Nucleus accumbens (tissue), 56 donors: ENCODE measurements at places on chromosomes 4 and X.
A peak's percentile ranks its signal among the peaks of the same experiment; 100 is the strongest.

DNA sequence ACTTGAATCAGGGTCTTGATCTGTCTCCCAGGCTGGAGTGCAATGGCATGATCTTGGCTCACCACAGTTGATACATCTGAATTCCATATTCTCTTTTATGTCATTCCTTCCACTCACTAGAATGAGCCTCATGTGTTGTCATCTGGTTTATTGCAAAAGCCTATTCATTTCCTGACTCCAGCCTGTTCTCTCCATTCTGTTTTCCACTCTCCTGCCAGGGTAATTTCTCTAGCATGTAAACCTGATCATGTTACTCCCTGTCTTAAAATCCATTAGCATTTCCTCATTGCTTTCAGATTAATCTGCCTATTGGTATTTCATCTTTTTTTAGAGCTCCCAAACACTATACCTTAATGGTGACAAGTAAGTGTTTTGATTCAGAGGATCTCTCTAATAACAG, 4.3 kb upstream of the DDX60L start:
- DNase-seq = no peak

DNA sequence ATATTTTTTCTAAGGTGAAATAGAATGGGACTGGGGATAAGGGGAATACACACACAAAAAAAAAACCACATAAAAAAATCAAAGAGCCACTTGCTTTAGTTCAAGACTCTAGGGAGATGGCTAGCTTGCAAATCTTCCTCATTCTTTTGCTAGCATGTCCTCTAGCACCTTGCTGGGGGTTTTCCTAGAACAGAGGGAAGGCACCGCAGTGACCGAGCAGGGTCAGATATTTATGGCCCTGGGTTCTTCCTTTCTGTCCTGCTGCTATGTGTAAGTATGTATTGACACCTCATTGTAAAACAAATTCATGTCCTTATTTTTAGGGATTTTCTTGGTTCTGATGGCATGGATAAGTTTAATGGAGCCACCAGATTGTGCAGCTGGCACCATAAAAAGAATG, 81.2 kb downstream of the SHISA3 start:
- DNase-seq = no peak

DNA sequence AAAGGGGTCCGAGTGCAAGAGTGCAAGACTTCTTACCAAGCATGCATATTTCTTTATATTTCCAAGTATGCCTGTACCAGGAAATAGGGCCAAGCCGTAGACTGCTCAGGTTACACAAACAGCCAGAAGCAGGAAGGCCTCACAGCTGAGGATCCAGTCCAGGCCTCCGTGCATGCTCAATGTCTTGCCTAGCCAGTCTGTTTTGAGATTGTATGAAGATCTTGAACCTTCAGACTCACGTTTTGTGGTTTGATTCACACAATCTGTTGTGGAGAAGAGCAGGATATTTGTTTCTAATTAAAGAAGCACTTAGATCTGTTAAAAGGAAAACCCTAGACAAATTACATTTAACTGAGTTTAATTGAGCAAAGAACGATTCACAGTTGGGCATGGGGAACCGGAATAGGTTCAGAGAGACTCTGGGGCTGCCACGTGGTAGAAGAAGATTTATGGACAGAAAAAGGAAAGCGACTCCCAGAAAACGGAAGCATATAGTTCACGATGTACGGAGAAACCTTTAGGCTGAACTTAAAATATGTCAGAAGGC, 1.2 kb downstream of the MGST2 start:
- no peak for DNase-seq

DNA sequence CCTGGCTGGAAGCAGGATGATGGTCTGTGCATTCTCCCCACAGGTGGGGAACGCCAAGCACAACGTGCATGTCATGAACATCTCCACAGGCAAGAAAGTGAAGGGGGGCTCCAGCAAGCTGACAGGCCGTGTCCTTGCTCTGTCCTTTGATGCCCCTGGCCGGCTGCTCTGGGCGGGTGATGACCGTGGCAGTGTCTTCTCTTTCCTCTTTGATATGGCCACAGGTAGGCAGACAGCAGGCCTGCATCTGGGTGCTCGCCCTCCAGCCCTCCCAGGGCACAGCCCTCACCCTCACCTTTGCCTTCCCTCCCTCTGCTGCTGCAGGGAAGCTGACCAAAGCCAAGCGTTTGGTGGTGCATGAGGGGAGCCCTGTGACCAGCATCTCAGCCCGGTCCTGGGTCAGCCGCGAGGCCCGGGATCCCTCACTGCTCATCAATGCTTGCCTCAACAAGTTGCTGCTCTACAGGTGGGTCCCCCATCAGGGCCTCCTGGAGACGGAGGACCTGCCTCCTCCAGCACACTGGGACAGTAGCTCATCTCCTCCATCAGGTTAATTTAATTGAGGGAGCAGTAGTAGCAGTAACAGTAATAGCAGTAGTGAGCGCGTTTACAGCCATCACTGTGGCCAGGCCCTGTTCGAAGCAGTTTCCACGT, 4.6 kb downstream of the WDR13 start:
- no peak for DNase-seq

- DNase-seq = no peak
These were observed 4.6 kb downstream of the P2RY4 start for GRCh38 chrX:70255452-70255851.

- no peak for DNase-seq
These were observed 1973.0 kb upstream of the AGA start for GRCh38 chr4:179415037-179415846.

DNA sequence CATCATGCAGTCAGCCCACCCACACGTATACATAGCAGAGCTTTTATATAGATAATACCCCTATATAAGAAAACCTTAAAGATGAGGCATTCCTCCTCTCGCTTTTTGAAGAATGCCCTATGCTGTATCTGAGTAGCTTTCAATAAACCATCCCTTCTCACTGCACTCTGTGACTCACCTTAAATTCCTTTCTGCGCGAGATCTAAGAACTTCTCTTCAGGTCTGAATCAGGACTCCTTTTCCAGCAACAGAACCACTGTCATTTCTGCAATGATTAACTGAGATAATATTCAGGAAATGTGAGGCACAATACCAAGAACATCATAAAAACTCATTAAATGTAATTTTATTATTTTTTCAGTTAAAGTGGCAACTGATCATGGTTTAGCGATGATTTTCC, 76.4 kb upstream of the DCLK2 start:
- DNase-seq = no peak

DNA sequence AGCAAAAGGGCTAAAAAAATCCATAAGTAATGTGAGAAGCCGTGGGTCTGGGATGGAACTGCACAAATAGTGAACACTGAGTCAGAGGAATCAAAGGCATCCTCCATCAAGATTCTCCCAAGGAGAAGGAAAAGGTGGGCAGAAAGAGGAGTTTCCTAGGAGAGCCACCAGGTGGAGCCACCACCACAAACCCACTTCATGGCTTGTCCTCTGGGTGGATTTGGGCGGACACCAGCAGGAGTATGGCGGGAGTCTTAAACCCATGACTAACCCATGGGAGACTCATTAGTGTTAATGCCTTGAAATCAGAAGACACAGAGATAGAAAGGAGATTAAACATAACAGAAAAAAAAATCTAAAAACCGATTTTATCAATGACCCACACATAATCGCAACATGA, 147.7 kb downstream of the SH3KBP1 start:
- DNase-seq = no peak

DNA sequence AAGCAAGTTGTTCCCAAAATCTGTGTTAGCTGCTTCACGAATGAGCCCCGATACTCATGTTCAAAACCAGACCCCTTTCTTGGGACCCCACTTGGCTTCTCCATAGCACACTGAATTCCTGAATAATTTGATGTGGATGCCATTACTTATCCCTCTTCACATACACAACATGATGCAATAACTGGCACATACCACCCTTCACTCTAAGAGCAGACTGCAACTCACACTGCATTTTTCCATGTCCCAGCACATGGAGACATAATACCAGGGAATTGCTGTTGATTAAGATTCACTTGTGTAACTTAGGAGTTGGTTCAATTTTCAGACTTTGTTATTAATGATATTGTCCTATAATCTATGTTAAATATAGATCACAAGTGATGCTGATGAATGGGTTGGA, 213.4 kb downstream of the MAML3 start:
- DNase-seq = no peak

- DNase-seq = peak; percentile 14
These were observed 738.3 kb upstream of the FRG1 start for GRCh38 chr4:189202182-189202868.

DNA sequence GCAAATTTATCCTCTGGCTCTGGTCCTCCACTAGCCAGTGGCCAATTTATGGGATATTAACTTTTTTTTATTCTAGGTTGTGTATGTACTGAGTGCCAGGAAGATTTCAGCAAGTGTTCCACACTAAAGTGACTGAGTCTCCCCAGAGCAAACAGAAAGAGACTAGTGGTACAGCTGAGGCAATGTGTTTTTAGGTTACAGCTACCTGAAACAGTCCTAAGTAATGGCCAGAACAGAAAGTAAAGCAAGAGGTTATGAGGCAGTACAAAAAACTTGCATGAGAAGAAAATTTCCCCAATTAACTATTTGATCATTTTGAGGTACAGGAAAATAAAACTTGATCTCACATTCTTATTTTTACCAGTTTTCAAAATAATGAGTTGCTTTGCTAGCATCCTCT, 31.2 kb downstream of the PRDM8 start:
- DNase-seq = no peak

DNA sequence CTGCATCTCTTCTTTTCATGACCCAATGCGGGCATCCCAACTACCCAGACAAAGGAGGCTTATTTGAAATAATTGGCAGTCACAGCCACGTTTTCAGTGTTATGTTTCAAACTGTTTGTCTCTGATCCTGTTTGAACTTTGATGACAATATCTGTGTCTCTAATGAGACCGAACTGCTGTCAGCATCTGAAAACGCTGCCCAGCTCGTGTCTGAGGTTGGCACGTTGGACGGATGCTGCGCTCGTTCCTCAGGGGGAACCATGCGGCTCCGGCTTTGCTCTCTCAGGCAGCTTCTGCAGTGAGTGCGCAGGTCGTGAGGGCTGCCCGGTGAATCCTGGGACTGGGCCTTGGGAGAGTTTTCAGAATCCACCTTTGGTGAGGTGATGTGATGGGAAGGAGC, 58.4 kb upstream of the SORBS2 start:
- DNase-seq = no peak

DNA sequence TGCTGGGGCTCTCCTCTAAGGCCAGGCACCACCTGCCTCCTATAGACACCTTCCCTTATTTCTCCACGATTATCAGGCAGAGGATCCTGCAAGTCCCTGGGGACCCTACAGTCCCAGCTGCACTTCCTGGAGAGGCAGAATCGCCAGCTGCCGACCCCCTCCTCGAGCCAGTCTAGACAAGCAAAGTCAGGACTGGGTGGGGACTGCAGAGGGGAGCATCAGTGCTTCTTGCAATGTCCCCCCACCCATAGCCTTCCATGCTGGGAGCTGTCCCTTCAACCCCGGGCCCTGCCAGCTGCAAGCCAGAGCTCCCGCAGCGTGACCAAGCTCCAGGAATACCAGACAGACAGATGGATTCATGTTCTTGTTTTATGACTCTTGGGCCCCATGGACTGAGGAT, 1.4 kb upstream of the CRMP1 start:
- no peak for DNase-seq

- no peak for DNase-seq
These were observed 196.8 kb upstream of the FSTL5 start for GRCh38 chr4:162360369-162361149.

GRCh38 chr4:145635630-145636029, 16.4 kb downstream of the MMAA start:
- no peak for DNase-seq

DNA sequence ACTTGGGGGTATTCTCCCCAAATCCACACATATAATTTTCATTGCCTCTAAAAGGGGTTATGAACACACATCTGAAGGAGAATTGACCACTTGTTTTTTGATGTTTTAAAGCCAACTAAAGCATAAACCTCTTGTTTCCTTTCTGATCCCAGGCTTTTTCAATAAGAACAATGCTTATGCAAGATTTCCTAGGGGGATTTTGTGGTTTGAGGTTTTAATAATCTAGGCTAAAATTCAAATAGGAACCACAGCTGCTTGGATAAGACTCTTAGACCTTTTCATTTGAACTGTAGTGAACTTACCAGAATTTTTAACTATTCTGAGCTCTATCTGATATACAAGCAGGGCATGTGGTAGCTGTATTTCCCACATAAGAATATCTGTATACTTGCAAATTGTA, 651.1 kb downstream of the ANKRD50 start:
- no peak for DNase-seq

- DNase-seq = no peak
These were observed 10.7 kb upstream of the FBXL5 start for GRCh38 chr4:15665753-15666365.

DNA sequence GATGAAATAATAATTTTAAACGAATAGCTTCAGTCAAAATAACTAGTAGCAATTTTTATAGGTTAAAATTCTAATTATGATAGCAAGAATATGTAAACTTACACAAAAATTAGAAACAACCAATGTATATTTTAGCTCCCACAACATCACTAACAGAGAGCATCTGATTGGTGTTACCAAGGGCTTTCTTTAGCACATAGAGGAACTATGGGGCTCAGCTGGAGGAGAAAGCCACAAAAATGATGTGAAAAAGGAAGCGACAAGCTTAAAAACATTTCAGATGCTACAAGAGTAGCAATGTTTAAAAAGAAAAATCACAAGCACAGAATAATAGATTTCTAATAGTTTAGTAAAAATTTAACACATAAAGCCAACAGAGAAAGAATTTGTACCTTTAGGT, 56.3 kb downstream of the ATP8A1 start:
- DNase-seq = no peak

GRCh38 chr4:145420595-145421214, 60.9 kb upstream of the SMAD1 start:
- DNase-seq = no peak

- DNase-seq = no peak
These were observed 963.1 kb downstream of the RPA4 start for GRCh38 chrX:97846718-97847237.

DNA sequence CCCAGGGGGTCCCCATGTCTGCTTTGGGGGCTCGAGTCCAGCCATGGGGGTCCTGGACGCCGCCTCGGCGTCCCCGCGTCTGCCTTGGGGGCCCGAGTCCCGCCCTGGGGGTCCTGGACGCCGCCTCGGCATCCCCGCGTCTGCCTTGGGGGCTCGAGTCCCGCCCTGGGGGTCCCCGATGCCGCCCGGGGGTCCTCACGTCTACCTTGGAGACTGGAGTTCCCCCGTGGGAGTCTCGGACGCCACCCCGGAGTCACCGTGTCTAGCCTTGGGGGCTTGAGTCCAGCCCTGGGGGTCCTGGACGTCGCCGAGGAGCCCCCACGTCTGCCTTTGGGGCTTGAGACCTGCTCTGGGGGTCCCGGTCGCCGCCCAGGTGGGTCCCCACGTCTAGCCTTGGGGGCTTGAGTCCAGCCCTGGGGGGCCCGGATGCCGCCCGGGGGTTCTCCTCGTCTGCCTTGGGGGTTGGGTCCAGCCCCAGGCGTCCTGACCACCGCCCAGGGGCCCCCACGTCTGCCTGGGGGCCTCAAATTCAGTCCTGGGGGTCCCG, 1.1 kb upstream of the GTPBP6 start:
- no peak for DNase-seq

DNA sequence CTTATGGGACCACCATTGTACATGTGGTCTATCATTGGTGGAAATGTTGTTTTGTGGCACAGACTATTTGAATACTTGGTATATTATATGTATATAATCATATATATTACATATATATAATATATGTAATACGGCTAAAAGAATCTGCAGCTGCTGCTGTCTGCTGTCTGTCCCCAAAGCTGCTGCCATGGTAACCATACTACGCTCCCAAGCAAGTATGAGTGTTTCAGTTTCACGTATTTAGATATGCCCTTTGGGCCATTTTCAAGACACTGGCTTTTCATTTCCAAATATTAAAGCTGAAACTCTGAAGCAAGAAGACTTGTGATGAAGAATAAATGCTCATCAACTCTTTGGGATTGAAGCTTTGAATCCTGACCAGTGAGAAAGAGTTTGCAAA, 42.0 kb upstream of the ARSJ start:
- no peak for DNase-seq
